Breast epithelium (tissue), 4 donors: ENCODE measurements at places on chromosomes 3 and 15.

- H3K27me3 ChIP-seq, result no peaks in the 10 kb centered on the region
- no peaks in the 10 kb centered on the region for H3K36me3 ChIP-seq
- H3K4me3 ChIP-seq, result no peak overlapping the region
- peak; percentile 90 for DNase-seq
Observed at GRCh38 chr3:29065211-29065785, 215.6 kb upstream of the RBMS3 start.

- DNase-seq, result no peak
- no peaks in the 10 kb centered on the region for H3K36me3 ChIP-seq
- H3K4me3 ChIP-seq, result no peak overlapping the region
- H3K27me3 ChIP-seq, result no peaks in the 10 kb centered on the region
Observed at GRCh38 chr15:56963710-56964109, 45.3 kb downstream of the TCF12 start.

GRCh38 chr3:197828-198491, 1.4 kb downstream of the CHL1 start:
- no peaks in the 10 kb centered on the region for H3K36me3 ChIP-seq
- H3K4me3 ChIP-seq, result peak overlapping the region; percentile 83
- H3K27me3 ChIP-seq, result peaks cover 14% of the 10 kb centered on the region
- H3K4me1 ChIP-seq, result no peaks in the 10 kb centered on the region
- DNase-seq, result peak; percentile 51

- no peaks in the 10 kb centered on the region for H3K27me3 ChIP-seq
- no peak for DNase-seq
- no peak overlapping the region for H3K4me3 ChIP-seq
- no peaks in the 10 kb centered on the region for H3K4me1 ChIP-seq
- no peak overlapping the region for H3K27ac ChIP-seq
Observed at GRCh38 chr15:56286213-56286612, 42.5 kb upstream of the RFX7 start.

GRCh38 chr3:89266074-89266473, 158.7 kb downstream of the EPHA3 start:
- no peaks in the 10 kb centered on the region for H3K27me3 ChIP-seq
- H3K4me1 ChIP-seq, result no peaks in the 10 kb centered on the region
- H3K36me3 ChIP-seq, result no peaks in the 10 kb centered on the region

DNA sequence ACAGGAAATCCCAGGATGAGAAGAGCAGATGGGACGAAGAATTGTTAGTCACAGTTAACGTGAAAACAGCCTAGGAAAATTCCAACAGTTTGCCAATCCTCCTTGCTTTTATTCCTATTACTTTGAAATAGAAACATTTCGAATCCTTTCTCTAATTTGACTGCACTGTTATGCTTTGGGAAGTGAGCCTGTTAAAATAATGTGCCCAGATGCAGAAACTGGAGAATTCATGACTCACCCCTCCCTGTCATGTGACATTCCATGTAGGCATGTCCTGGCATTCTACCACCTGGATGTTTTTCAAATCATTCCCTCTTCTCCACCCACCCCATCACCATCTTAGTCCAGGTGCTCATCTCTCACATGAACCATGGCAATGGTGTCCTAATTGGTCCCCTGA, 107.3 kb downstream of the MINAR1 start:
- DNase-seq, result no peak
- H3K36me3 ChIP-seq, result no peaks in the 10 kb centered on the region
- H3K4me1 ChIP-seq, result no peaks in the 10 kb centered on the region
- no peak overlapping the region for H3K27ac ChIP-seq
- H3K27me3 ChIP-seq, result no peaks in the 10 kb centered on the region

DNA sequence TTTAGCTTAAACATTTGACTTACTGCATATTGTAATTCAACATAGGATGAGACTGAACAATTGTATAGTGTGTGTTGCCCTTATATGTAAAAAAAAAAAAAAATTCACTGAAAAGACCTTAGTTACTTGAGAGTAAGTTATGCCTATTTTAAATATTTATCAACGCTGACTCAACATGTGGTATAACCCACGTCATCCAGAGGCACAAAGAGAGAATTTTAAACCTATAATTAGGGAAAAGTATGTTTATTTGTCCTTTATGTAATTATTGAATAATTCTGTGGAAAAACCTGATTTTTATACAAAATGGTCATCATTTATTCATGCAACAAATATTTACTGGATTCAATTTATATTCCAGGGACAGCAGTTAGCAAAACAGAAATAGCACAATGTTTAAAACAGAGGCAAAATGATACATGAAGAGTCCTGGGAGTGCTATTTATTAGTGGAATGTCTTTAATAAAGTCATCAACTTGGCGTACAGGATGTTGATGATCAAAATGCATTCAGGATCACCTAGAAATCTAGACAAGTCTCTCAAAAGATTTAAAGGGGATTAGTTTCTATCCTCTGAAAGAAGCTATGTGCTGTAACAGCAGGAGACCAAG, 223.7 kb downstream of the PCCB start:
- no peaks in the 10 kb centered on the region for H3K36me3 ChIP-seq
- H3K4me1 ChIP-seq, result no peaks in the 10 kb centered on the region
- no peak for DNase-seq
- H3K4me3 ChIP-seq, result no peak overlapping the region
- H3K27me3 ChIP-seq, result no peaks in the 10 kb centered on the region

DNA sequence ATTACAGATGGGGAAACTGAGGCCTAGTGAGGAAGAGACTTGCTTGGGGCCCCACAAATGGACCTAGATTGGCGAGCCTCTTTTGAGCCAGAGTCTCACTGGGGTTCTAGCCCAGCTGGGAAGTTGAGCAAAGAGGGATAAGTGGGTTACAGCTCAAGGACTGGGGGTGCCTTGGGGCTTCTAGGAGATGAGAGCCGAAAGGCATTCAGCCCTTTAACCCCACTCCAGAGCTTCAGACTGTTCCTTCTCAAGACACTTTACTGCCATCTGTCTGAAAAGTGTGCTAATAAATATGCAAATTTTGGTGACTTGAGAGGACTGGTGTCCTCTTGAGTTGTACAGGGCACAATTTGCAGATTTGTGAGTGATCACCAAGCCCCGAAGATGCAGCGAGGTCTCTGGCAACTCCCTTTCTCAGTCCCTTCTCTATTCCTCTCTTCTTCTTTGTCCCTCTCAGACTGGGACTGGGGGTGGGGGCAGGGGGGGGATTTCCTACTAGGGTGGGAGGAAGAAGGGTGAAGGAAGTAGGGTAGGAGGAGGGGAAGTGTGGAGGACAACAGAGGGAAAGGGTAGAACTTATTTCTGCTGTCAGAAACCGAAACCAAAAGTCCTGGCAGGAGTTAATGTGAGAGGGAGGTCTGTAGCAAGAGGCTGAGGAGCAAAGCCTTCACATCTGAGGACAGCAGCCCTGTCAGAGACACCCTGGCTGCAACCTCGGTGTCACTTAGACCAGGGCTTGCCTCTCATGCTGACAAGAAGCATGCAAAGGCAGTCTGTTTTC, 16.2 kb upstream of the ANKDD1A start:
- H3K27ac ChIP-seq, result peak overlapping the region; percentile 91
- no peaks in the 10 kb centered on the region for H3K36me3 ChIP-seq
- DNase-seq, result no peak
- peak overlapping the region; percentile 22 for H3K4me3 ChIP-seq

DNA sequence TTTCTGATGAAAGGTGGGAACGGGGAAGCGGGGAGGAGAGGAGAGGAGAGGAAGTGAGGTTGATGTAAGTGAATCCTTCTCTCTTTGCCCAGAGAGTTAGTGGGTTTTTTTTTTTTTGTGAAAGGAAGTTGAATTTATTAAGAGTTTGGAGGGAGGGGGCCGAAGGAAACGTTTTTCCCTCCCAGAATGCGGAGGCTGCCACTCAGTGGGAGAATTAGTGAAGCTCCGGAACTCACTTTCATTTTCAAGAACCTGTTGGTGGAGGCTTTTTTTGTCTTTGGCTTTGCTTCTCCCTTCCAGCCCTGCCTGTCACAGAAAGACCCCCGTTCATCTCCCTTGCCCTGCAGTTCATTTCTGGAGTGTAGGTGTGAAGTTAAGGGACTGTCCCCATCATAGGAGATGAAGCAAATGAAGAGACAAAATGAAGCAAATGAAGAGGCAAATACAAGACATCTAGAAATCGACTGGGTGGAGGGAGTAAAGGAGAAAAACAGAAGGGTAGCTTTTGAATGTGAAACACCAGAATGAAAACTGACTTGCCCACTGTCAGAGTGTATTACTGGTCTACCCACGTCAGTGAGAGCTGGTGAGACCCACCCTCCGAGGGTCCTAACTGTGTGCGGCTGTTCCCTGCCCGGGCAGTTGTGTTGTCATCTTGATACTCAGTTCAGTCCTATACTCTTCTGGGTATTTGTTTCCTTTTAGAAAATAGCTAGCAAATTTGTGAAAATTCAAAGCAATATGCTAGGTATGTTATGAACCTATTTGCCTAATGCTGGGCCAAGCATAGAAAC, 91.5 kb downstream of the ITPR1 start:
- H3K4me3 ChIP-seq, result peak overlapping the region; percentile 21
- H3K36me3 ChIP-seq, result no peaks in the 10 kb centered on the region
- H3K4me1 ChIP-seq, result no peaks in the 10 kb centered on the region
- H3K27ac ChIP-seq, result peak overlapping the region; percentile 75

- no peaks in the 10 kb centered on the region for H3K36me3 ChIP-seq
- no peaks in the 10 kb centered on the region for H3K4me1 ChIP-seq
- DNase-seq, result no peak
- peak overlapping the region; percentile 94 for H3K27ac ChIP-seq
Observed at GRCh38 chr3:159764490-159765029, 224.1 kb upstream of the IL12A start.

DNA sequence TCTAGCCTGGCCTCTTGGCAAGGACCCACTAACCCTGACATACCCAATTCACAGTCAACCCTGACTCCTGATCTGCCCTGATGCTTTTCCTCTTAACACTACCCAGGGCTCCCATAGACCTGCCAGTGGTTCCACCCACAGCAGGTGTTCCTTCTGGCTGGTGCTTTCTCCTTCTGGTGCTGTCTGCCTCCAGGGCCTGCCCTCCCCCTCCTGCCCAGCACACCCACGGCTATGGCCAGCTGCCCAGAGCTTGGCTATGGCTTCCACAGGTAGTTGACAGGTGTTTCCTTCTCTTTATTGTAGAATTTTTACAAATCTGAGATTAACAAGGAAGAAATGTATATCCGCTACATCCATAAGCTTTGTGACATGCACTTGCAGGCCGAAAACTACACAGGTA, 46.5 kb upstream of the MANF start:
- H3K36me3 ChIP-seq, result no peaks in the 10 kb centered on the region
- H3K27me3 ChIP-seq, result no peaks in the 10 kb centered on the region
- H3K4me3 ChIP-seq, result no peak overlapping the region
- DNase-seq, result no peak
- no peak overlapping the region for H3K27ac ChIP-seq

DNA sequence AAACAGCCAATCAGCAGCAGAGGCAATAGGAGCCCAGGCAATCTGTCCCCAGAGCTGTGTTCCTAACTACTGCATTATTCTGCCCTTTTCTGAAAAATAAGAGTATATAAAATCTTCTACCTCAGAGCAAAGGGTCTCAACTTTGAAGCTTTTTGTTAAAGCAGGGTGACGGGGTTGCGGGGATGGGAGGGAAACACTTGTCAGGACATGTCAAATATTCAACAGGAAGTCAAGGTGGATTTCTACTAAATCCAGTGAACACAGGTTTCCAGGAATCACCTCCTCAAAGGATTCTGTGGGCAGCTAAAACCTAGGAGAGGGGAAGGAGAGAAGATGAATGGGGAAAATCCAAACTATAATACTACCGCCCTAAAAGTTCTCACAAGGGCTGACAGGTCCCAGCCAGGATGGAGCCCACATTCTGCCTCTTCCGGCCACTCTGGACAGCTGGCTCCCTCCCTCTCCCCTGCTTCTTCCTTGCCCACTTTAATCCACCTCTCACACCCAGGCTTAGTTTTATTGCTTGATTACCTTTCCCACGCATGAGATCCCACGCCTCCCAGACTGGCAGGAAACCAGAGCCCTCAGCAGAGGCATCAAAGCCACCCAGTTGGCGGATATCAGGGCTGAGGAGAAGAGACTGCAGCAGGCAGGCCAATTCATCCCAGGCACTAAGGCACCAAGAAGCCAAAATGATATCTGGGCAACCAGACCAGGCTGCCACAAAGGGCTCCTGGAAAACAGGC, 77.2 kb downstream of the OSBPL10 start:
- DNase-seq, result no peak
- no peak overlapping the region for H3K4me3 ChIP-seq
- no peaks in the 10 kb centered on the region for H3K4me1 ChIP-seq
- H3K27ac ChIP-seq, result no peak overlapping the region

DNA sequence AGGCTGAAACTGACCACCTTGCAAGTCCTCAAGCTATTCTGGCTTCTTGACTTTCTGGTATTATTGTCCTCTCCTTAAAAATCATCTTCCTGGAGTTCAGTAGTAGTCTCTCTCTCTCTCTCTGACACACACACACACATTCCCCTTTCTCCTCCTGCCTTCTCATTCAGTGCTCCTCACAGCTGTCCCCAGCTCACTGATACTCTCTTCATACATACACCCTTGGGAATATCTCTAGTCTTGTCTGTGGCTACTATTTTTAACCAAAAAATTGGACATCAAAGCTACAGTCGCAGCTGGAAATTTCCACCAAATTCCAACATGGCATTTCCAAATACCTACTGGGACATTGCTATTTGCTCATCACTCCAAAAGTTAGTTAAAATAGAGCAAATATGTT, 178.9 kb downstream of the ECT2 start:
- H3K36me3 ChIP-seq, result no peaks in the 10 kb centered on the region
- H3K4me3 ChIP-seq, result no peak overlapping the region
- no peaks in the 10 kb centered on the region for H3K27me3 ChIP-seq
- no peak overlapping the region for H3K27ac ChIP-seq
- DNase-seq, result no peak

- no peaks in the 10 kb centered on the region for H3K4me1 ChIP-seq
- H3K27me3 ChIP-seq, result no peaks in the 10 kb centered on the region
- no peaks in the 10 kb centered on the region for H3K36me3 ChIP-seq
- H3K4me3 ChIP-seq, result no peak overlapping the region
Observed at GRCh38 chr3:50221411-50222168, 14.4 kb upstream of the GNAI2 start.

- peak overlapping the region; percentile 79 for H3K4me3 ChIP-seq
- no peak for DNase-seq
- H3K36me3 ChIP-seq, result no peaks in the 10 kb centered on the region
Observed at GRCh38 chr15:35546511-35547381, 781 bp upstream of the DPH6 start.
